ENCODE measurements at places on chromosomes 11 and 22. TPM values are rescaled to one million over a fixed set of nuclear protein-coding genes. Genes with fewer than 3 reads are reported as not detected.

DNA sequence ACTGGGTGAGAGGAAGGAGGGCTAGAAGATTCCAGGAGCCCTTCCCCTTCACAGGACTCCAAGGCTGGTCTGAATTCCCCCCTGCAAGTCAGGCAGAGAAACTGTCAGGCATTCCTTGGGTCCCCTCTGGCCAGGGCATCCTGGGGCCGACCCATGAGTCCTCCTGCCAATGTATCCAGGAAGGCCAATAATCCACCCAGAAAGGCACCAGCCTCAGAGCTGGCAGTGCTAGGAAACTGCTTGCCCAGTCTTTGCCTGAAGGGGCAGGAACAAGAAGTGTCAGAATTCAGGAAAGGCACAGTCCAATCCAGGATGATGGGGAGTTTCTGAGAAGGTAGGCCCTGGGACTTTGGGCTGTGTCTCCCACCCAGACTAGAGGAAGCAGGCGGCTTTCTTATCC, 41.0 kb downstream of the BUD13 start:
- DNase-seq, result no peak

DNA sequence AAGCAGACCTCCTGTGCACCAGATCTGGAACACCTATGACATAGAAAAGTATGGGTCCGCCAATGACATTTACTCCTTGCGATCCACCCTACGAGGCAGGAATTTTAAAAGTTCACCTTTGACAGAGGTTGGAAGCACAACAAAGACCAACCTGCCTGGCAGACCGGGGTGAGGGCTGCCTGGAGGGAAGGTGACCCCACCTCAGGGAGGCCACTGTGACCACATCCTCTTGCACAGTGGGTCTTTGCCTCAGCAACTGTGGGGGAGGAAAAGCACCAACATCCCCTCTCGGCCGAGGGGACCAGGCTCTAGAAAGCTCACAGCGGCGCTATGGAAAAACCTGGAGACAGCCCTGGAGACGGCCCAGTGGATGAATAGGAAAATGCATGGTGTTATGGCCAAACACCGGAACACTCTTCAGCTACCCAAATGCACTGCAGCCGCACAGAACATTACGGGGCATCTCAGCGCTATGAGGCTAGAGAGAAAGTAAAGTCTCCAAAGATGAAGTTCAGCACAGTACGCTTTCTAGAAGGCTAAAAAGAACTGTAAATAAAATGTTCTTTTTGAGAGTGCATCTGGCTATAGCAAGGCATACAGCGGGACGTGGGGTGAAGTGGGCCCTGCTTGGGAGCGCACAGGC, 1.8 kb upstream of the SHISAL1 start:
- no peak for DNase-seq

- DNase-seq, result peak; percentile 83
Measured at GRCh38 chr22:41688365-41689211, at the start of gene SNU13. SNU13 (minus strand) TSS chr22:41688867; CDS start chr22:41688796, 71 bp downstream.

The FOLH1 gene
- polyA plus RNA-seq, result 27.1 TPM

The CASP4 gene
- polyA plus RNA-seq, result 23.4 TPM

The OR5P2 gene
- not detected for polyA plus RNA-seq

The RAG1 gene
- polyA plus RNA-seq, result 4.2 TPM

Data from right renal pelvis (tissue), 4 donors.